PC-3 (cell line): ENCODE measurements at places on chromosomes 7 and 10.
A peak's percentile ranks its signal among the peaks of the same experiment; 100 is the strongest.

DNA sequence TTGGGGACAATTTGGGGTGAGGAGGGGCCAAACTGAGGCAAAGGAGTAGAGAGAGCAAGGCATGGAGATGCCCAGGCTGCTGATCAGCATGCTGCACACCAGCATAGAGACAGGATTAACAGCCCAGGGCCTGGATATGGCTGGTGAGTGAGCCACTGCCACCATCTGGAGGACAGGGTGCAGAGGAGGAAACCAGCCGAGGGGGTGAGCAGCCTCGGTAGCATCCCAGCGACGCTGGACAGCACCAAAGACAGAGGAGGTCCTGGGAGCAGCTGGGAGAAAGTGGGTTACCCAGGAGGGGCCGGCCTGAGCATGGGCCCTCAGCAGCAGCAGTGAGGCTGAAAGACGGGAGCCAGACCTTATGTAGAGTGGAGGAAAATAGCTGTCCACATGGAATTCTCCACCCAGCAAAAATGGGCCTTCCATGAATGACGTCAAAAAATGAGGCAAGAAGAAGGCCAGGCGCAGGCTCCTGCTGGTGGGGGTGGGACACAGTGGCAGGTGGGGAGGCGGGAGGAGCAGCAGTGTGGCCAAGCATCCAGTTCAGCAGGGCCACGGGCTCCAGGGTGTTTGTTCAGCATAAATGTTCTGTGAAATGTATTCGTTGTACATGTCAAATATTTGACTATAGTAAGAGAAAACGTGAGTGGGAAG, 16.7 kb downstream of the RET start:
- DNase-seq: peak; percentile 45

- DNase-seq: peak; percentile 55
Measured at GRCh38 chr10:18918532-18918931, 130.1 kb upstream of the MALRD1 start.

DNA sequence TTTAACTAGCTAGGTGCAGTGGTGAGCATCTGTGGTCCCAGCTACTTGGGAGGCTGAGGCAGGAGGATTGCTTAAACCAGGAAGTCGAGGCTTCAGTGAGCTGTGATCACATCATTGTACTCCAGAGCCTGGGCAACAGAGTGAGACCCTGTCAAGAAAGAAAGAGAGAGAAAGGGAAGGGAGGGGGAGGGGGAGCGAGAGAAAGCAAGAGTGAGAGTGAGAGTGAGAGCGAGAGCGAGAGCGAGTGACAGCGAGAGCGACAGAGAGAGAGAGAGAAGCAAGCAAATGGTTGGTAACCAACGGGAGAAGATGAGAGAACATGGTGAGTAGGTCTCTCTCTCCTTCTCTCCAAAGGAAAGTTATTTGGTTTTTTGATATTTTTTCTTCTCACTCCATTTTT, 69.8 kb upstream of the DGKI start:
- DNase-seq: no peak

DNA sequence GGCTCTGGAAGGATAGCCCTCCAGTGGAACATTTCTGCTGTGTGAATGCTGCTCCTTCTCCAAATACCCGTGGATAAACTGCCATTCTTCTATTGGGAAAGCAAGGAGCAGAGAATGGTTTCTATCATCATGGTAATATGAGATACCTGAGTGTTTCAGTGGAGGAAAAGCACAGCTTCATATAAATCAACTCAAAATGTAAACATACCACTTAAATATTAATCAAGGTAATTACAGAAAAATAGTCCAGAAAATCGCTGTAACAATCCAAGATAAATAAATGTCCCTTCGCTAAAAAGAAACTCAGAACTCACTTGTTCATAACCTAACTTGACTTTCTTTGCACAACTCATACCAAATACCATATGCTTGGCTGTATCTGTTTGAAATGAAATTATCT, 635.8 kb downstream of the PARD3 start:
- DNase-seq: no peak

DNA sequence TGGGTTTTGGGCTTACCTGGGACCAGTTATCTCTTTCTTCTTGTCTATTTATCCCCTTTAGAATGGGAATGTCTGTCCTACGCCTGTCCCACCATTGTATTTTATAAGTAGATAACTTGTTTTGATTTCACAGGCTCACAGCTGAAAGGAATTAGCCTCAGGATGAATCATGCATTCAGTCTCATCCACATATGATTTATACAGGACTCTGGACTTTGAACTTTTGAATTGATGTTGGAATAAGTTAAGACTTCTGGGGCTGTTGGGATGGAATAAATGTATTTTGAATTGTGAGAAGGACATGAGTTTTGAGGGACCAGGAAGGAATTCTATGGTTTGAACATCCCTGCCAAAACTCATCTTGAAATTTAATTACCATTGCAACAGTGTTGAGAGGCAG, 112.6 kb downstream of the AMPH start:
- DNase-seq: no peak

DNA sequence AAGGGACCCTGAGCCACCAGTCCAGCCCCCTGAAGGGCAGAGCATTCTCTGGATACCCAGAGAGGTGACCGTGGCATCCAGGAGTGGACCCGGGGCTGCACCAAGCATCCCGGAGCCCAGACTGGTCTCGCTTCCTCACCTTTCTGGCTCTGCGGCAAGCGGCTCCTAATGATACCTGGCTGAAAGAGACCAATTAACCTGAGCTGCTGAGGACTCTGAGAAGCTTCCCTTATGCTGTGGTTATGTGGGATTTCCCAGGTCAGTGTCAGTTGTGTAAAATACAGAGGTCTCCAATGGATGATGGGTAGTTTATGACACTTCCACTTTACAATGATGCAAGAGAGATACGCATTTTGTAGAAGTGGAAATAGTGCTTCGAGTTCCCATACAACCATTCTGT, 51.5 kb downstream of the PFKFB3 start:
- no peak for DNase-seq

GRCh38 chr10:49257154-49257553, 41.8 kb upstream of the C10orf71 start:
- no peak for DNase-seq

DNA sequence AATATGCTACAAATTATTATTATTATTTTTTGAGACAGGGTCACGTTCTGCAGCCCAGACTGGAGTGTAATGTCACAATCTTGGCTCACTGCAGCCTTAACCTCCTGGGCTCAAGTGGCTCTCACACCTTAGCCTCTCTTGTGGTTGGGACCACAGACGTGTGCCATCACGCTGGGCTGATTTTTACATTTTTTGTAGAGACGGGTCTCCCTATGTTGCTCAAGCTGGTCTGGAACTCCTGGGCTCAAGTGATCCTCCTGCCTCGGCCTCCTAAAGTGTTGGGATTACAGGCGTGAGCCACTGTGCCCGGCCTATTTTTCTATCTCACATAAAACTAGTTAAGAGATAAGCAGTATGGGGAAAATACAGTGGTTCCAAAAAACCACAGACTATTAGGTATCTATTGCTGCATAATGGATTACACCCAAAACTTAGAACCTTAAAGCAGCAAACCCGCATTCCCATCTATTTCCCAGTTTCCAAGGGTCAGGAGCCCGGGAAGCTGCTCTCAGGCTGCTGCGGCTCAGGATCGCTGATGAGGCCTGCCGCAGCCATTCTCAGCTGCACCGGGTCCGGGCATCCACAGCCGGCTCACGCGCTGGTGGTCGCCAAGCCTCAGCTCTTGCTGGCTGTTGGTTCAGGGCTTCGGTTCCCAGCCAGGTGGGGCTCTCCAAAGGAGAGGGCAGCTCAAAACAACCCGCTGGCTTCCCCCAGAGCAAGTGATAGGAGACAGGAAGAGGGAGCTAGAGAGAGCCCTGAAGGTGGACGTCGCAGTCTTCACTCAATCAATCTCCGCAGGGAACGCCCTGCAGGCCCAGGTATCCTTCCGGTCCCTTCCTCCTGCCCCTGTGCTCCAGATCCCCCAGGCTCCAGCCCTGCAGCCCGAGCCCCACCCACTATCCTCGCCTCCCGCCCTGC, 128.2 kb downstream of the UBE2H start:
- peak; percentile 91 for DNase-seq

DNA sequence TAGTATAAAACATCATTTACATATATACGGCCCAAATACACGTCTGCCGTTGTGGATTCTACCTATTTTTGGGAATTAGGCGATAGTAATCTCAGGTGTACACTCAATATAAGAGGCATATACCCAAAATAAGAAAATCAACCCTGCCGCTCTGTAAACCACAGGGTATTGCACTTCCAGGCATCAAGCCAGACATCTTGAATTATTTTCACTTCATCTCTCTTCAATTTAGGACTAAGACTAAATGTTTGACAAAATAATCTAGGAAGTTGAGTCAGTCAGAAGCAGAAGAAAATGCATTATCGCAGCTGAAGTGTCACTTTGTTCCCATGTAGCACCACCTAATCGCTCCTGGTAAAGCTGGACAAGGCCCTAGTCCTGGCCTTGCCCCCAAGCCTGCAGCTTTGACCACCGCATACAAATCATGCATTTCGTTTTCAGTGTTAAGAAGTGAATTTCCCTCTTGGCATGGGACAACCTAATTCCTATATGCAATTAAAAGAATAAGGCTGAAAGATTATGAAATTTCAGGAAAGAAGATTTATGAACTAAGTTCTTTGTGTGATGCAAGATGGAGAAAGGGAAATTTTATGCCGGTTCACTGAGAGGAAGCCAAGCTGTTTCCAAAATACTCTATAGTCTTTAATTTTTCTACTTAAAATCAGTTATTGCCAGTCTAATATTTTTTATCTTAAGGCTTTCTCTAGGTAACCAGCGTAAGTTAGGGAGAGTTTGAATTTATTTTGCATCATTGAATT, 26.0 kb downstream of the CABCOCO1 start:
- DNase-seq: no peak
